ENCODE measurements at places on chromosomes 2 and 18. TPM values are rescaled to one million over a fixed set of nuclear protein-coding genes. Genes with fewer than 3 reads are reported as not detected.

DRC1 gene
- total RNA-seq: 0.07 TPM

NETO1 gene
- total RNA-seq: not detected

LOXHD1 gene
- not detected for total RNA-seq

FNDC4 gene
- 52.9 TPM for total RNA-seq

MDH1B gene
- total RNA-seq: 0.33 TPM

LANCL1 gene
- total RNA-seq: 65.2 TPM

SRD5A2 gene
- not detected for total RNA-seq

SMCHD1 gene
- total RNA-seq: 71.2 TPM

UCN gene
- total RNA-seq: 0.85 TPM

CCDC74B gene
- 5.0 TPM for total RNA-seq

SPATA3 gene
- not detected for total RNA-seq

CNPPD1 gene
- 31.5 TPM for total RNA-seq

CNGA3 gene
- not detected for total RNA-seq

CD8B2 gene
- total RNA-seq: not detected

IL1RN gene
- total RNA-seq: not detected

CPS1 gene
- 30.0 TPM for total RNA-seq

ANKMY1 gene
- 5.7 TPM for total RNA-seq

IL1RL1 gene
- total RNA-seq: 40.2 TPM

DSG1 gene
- total RNA-seq: not detected

PLA2R1 gene
- 33.7 TPM for total RNA-seq

LCT gene
- 0.03 TPM for total RNA-seq

PARD3B gene
- total RNA-seq: 13.6 TPM

PAIP2B gene
- total RNA-seq: 0.65 TPM

PPP1R1C gene
- 0.07 TPM for total RNA-seq

NEU2 gene
- total RNA-seq: not detected

MGAT4A gene
- total RNA-seq: 0.86 TPM

CFC1 gene
- total RNA-seq: not detected

HOXD10 gene
- not detected for total RNA-seq

ST8SIA5 gene
- not detected for total RNA-seq

FMNL2 gene
- total RNA-seq: 58.0 TPM

HOXD13 gene
- total RNA-seq: not detected

WIPF1 gene
- 16.9 TPM for total RNA-seq

ALPG gene
- total RNA-seq: not detected

GORASP2 gene
- 34.5 TPM for total RNA-seq

CPO gene
- total RNA-seq: not detected

RAX gene
- not detected for total RNA-seq

TUBA4B gene
- total RNA-seq: not detected

TSPYL6 gene
- not detected for total RNA-seq

RAD51AP2 gene
- not detected for total RNA-seq

PROKR1 gene
- not detected for total RNA-seq

MYO1B gene
- 246 TPM for total RNA-seq

CASP8 gene
- 22.2 TPM for total RNA-seq

VIT gene
- total RNA-seq: 8.9 TPM

REG3A gene
- total RNA-seq: not detected

HOXD9 gene
- not detected for total RNA-seq

CHRNA1 gene
- 0.10 TPM for total RNA-seq

GREB1 gene
- total RNA-seq: 0.52 TPM
